ENCODE measurements at places on chromosomes 7 and 10. TPM values are rescaled to one million over a fixed set of nuclear protein-coding genes. Genes with fewer than 3 reads are reported as not detected.

The HOXA4 gene
- 2.5 TPM for total RNA-seq

The GIMAP6 gene
- 9.1 TPM for total RNA-seq

The CCNJ gene
- total RNA-seq = 11.2 TPM

The WDFY4 gene
- 3.8 TPM for total RNA-seq

The SLC29A4 gene
- 7.7 TPM for total RNA-seq

The AGR2 gene
- 3.0 TPM for total RNA-seq

The HMX3 gene
- 0.20 TPM for total RNA-seq

The ALOX5 gene
- 9.3 TPM for total RNA-seq

The FANK1 gene
- 19.1 TPM for total RNA-seq

The LAMB4 gene
- 0.50 TPM for total RNA-seq

The SNCG gene
- 94.8 TPM for total RNA-seq

The TYW1 gene
- 20.2 TPM for total RNA-seq

The MALRD1 gene
- total RNA-seq = 7.5 TPM

The ZDHHC16 gene
- total RNA-seq = 44.5 TPM

The ERLIN1 gene
- 20.9 TPM for total RNA-seq

The FAM237B gene
- not detected for total RNA-seq

The IDI2 gene
- total RNA-seq = not detected

The SPDYE8 gene
- not detected for total RNA-seq

The NKX2-3 gene
- not detected for total RNA-seq

The FGFBP3 gene
- 9.5 TPM for total RNA-seq

The GPAM gene
- total RNA-seq = 23.9 TPM

The BTBD16 gene
- total RNA-seq = 0.99 TPM

The LIPN gene
- total RNA-seq = not detected

The GJD4 gene
- total RNA-seq = not detected
